ENCODE measurements at places on chromosomes 6 and 20.
A peak's percentile ranks its signal among the peaks of the same experiment; 100 is the strongest.

DNA sequence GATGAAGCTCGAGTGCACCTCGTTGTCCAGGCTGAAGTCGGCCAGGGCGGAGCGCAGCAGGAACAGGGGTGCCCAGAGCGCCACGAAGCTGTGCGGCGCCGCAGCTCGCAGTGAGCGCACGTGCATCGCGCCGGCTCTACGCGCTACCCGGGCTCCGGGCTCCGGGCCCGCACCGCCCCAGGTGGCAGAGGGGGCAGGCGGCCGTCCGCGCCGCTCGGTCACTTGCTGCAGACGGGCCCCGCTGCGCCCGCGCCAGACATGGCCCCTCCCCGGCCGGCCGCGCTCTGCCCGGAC is 497 bp downstream of the BMP7 start:
- no peak for DNase-seq

- peak; percentile 81 for DNase-seq
These were observed 138.4 kb upstream of the TNFAIP3 start for GRCh38 chr6:137728386-137729349.

DNA sequence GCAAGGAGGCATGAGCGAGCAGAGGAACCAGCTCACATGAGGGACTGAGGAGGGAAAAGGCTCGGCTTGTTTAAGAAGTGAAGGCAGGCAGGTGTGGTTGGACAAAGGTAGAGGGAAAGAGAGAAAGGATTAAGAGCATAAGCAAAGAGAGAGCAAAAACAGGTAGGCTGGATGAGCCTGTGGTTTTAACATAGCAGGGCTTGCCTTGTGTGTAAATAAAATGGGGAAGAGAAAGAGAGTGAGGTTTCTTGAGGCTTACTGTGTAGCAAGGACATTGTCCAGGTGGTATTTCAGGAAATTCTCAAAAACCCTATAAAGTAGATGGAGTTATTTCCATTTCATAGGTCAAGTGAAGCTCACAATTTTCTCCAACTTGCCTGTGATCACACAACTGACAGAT is 93.9 kb upstream of the HDAC2 start:
- DNase-seq: no peak

- DNase-seq: no peak
These were observed 7.4 kb upstream of the AHCY start for GRCh38 chr20:34310481-34311117.

DNA sequence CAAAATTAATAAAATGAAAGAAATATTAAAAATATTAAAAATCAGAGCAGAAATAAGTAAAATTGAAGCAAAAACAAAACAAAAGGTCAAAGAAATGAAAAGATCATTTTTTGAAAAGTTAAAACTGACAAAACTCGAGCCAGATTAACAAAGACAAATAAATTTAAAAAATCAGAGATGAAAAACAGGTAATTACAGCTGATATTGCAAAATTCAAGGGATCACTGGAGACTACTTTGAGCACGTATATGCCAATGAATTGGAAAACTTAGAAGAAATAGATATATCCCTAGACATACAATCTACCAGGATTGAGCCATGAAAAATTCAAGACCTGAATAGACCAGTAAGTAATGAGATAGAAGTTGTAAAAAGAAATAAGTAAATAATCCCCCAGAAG is 446.2 kb upstream of the EYS start:
- no peak for DNase-seq

DNA sequence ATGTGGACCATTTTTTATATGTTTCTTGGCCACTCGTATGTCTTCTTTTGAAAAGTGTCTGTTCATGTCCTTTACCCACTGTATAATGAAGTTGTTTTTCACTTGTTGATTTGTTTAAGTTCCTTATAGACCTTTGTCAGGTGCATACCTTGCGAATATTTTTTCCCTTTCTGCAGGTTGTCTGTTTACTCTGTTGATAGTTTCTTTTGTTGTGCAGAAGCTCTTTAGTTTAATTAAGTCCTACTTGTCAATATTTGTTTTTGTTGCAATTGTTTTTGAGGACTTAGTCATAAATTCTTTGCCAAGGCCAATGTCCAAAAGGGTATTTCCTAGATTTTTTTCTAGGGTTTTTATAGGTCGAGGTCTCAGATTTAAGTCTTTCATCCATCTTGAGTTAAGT is 66.2 kb downstream of the UNC5CL start:
- no peak for DNase-seq

GRCh38 chr20:49919009-49919408 is 3.7 kb upstream of the SPATA2 start:
- no peak for DNase-seq

- DNase-seq: no peak
These were observed 261.4 kb upstream of the PRDM1 start for GRCh38 chr6:105824732-105825131.

DNA sequence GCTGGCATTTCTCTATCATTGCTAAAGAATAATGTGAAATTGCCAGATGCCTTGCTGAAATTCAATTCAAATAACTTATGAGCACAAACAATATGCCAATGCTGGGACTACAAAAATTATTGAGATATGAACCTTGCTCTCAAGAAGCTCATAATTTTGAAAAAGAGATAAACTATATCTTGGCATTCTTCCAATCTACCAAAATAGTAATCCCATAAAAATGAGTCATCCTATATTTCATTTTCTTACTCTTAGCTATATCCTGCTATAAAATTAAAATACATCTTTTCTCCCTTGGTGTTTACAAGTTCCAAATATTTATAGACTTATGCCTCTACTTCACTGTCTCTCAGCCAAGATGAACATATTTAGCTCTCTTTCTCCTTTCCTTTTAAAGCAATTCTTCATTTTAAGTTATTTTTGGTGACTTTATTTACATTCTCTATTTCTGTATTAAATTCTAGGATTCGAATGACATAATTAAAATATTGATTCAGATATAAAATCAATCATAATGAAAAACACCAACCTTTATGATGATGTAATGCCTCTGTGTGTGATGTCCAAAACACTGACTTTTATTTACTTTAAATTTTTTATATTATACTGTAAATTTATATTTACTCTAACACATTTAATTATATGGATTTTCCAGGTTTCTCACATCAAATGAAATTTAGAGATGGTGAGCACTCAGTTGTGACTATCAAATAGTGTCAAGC is 152.6 kb downstream of the CDK19 start:
- DNase-seq: no peak

DNA sequence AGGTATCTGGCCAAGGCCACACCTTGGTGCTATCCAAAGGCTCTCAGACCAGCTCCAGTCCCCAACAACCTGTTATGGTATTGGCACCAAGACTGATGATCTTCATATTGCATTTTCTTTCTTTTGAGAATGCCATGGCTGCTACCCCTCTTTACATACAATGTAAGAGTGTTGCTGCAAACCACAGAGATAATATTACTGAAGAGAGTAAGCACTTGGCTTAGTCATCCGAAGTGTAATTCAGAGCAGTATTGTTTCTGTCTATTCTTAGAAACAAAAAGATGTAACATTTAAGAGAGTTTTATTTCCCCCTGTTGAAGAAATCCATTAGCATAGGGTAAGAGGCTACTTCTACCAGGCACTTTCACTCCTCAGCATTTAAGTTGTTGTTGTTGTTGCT is 212.5 kb downstream of the C6orf118 start:
- DNase-seq: peak; percentile 59

DNA sequence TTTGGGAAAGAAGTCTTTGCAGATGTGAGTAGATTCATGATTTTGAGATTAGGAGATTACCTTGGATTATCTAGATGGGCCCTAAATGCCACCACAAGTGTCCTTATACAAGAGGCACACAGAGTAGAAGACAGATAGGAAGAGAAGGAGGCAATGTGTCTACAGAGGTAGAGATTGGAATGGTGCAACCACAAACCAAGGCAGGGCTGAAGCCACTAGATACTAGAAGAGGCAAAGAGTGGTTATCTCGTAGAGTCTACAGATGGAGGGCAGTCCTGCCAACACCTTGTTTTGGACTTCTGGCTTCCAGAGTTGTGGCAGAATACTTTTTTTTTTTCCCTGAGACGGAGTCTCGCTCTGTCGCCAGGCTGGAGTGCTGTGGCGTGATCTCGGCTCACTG is 138.3 kb upstream of the AKIRIN2 start:
- DNase-seq: no peak

DNA sequence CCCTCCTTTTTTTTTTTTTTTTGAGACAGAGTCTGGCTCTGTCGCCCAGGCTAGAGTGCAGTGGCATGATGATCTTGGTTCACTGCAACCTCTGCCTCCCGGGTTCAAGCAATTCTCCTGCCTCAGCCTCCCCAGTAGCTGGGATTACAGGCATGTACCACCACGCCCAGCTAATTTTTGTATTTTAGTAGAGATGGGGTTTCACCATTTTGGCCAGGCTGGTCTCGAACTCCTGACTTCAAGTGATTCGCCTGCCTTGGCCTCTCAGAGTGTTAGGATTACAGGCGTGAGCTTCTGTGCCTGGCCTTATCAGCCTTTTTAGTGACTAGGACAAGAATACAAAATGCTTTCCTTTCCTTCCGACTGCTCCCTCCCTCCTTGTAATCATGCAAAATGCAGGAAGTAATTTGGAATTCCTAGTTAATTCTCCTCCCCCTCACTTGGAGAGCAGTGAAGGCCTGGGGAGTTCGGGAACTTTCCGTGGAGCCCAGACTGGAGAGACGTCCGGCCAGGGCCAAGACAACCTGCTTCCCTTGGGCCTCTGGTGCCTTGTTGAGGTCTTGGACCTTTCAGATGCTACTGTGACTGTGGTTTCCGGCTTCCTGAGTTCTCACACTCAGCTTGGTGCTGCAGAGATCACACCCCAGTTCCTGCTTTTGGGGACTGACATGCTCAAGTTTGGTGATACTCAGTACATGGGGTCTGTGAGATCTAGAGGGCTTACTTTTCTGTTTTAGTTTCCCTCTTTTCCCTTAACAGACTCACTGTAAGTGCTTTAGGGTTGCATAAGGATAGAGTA is 3.9 kb upstream of the PHF20 start:
- peak; percentile 79 for DNase-seq

GRCh38 chr6:166838987-166839386 is 117.4 kb downstream of the RNASET2 start:
- DNase-seq: peak; percentile 15

GRCh38 chr6:135830452-135830881 is 21.0 kb upstream of the PDE7B start:
- no peak for DNase-seq

DNA sequence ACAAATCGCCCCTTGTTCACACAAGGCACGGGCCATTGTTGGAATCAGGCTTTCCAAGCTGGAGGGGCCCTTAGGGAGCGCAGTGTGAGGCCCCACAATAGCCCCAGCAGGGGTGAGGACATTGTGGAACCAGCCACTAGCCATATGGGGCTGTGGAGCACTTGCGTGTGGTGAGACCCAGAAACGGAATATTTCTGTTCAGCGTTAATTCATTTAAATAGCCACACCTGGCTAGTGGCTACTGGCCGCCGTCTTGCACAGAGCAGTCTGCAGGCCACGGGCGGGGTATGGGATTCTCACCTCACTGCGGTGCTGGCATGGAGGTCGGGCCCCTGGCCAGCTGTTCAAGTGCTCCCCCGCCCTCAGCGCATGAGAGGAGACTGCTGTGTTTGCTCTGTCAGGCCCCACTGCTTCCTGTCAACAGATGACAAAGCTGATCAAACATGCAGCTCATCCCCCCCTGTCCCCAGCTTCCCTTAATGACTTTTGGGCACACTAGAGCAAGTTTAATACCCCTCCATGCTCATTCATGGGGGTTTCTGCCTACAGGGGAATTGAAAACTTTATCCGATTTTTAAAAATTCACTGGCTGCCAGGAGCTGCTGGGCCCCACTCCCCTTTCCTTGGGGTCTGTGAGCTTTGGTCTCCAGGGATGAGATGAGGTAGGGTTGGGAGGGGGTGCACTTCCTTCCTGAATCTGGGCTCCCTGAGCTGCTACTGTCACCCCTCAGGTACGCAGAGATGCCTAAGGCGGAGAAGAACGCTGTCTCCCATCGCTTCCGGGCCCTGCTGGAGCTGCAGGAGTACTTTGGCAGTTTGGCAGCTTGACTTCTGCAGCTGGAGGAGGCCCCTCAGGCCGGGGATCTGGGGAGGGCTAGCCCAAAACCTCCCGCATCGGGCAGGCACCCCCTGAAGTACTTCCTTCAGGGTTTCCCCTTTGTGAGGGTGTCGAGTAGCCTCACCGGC is 13.6 kb downstream of the ITPA start:
- DNase-seq: no peak

DNA sequence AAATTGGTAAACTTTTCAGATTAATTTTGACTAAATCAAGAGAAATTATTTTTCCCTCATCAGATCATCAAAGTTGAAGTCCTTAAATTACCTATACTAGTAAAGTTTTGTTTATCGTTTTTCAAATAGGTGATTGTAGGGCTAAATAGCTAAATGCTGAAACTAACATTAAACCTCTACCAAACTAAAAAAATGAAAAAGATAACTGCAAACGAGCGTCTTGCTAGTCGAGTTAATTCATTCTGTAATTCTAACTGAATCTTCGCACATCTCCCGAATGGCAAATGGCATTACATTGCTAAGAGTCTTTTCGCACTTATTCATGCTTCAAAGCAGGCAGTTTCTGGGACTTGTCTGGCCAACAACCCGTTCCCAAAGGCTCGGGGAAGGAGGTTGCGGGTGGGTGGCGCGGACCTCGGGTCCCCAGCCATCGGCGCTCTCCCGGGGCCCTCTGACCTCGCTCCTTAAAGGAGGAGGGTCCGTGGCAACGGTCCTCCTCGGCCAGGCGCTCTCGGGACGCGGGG is 43.8 kb downstream of the POPDC3 start:
- DNase-seq: no peak

DNA sequence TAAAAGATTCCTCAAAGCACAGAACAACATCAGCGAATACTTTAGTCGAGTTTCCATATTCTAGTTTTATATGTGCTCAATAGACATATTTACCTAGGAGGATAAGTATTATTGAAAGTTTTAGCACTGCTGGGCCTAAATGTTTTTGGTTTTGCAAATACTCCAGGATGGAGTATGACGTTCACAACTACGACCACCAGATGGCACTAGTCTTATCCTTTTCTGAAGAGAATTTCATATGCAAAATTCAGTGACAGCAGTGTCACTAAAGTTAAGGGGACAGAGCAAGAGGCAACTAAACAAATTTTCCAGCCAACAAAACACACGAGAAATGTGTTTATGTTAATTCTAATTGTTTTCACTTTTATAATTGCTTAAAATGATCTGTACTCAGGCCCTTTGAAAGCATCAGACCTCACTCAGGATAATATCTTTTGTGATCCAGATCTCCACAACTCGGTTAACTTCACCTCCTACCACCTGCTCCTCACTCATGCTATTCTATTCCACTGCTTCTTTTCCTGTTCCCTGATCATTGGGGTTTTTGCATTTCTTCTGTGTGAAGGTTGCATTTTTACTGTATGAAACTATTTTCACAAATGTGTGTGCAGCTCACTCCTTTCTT is 220.8 kb downstream of the TRDN start:
- DNase-seq: peak; percentile 46

DNA sequence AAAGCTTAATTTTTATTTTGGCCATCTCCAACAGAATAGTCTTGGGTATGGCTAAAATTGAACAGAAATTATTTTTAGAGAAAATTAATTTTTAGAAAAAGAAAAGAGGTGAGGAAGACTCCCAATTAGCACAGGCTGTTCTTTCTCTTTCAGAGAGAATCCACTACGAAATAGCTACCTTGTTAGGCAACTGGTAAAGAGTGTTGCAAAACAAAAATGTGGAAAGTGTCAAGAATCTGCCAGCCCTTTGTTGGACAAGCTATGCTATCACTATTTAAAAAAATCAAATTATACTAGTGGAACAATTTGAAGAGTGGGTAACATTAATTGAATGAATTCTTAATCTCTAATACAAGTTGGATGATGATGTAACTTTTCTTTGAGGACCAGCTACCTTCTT is 19.2 kb upstream of the ZSCAN9 start:
- DNase-seq: no peak

Data from HT1080 (cell line).